ENCODE measurements at places on chromosomes 3 and 15.

DNA sequence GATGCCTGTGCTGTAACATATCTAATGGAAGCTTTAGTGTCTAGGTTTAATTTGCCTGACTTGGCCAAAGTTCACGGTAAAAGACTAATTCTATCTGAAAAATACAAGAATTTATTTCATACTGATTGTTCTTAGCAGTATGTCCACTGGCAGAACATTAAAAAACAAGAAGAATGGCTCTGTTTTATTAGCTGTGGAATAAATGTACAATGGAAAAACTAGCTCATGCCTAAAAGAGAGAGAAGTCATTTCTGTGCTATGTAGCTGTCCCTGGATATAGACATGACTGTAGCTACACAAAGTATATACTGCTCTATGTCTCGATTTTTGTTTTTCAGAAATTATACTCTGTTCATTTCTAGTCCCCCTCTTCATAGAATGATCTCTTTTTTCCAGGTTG, 13.9 kb upstream of the VGLL3 start:
- no peak overlapping the region for H3K27ac ChIP-seq
- H3K4me1 ChIP-seq, result no peaks in the 10 kb centered on the region
- H3K27me3 ChIP-seq, result no peaks in the 10 kb centered on the region
- DNase-seq, result no peak
- no peaks in the 10 kb centered on the region for H3K36me3 ChIP-seq
- no peak overlapping the region for H3K4me3 ChIP-seq

DNA sequence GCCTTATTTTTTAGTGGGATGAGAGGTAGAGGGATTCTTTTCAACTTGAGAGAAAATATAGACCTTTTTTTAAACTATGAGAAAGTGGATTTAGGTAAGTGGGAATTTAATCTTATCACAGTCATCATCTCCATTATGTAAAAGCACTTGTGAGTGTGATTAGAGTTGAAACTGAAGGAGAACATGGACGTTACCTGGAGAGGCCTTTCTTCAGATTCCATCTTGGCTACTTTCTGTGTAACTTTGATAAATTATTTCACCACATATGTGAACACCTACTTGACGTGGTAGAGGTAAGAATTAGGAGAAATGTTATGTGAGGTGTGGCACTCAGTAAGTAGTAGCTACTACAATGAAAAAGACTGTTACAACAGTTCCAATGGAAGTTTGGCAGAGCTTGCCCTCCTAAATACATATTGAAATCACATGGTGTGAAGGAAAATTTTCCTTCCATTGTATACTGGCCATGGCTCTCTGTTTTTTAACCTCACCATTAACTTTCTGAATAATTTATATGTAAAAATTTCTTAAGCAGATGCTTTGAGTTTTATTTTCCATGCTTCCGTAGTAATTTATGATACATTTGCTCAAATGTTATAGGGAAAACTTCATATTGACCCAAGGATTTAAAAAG, 193.3 kb downstream of the FNDC3B start:
- no peak overlapping the region for H3K27ac ChIP-seq
- H3K27me3 ChIP-seq, result no peaks in the 10 kb centered on the region
- peaks cover 20% of the 10 kb centered on the region for H3K36me3 ChIP-seq

DNA sequence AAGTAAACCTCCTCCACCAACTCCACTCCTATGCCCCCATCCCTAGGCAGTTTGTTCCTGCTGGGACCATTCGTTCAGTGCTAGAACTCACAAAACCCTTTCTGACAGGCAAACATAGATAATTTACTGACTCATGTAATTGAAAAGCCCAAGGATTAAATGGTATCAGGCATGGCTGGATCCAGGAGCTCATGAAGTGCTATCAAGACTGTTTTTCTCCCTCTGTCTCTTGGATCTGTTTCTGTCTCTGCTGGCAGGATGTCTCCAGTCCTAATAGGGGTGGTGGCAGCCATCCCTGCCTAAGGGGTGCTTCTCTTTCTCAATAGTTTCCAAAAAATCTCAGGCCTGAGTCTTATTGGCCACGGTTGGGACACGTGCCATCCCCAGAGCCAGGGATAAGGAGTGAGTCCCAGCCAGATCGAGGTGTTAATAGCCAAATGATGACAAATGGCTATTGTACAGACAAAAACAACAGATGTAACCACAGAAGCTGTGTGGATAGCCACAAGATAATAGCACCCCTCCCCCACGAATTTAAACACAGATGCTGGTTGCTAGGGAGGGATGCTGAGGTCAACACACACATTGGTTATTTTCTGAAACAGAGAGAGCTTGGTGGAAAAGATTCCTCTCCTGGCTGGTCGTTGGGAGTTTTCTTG, 168.6 kb downstream of the SHQ1 start:
- no peaks in the 10 kb centered on the region for H3K36me3 ChIP-seq
- H3K27ac ChIP-seq, result no peak overlapping the region
- H3K4me3 ChIP-seq, result no peak overlapping the region
- DNase-seq, result no peak

DNA sequence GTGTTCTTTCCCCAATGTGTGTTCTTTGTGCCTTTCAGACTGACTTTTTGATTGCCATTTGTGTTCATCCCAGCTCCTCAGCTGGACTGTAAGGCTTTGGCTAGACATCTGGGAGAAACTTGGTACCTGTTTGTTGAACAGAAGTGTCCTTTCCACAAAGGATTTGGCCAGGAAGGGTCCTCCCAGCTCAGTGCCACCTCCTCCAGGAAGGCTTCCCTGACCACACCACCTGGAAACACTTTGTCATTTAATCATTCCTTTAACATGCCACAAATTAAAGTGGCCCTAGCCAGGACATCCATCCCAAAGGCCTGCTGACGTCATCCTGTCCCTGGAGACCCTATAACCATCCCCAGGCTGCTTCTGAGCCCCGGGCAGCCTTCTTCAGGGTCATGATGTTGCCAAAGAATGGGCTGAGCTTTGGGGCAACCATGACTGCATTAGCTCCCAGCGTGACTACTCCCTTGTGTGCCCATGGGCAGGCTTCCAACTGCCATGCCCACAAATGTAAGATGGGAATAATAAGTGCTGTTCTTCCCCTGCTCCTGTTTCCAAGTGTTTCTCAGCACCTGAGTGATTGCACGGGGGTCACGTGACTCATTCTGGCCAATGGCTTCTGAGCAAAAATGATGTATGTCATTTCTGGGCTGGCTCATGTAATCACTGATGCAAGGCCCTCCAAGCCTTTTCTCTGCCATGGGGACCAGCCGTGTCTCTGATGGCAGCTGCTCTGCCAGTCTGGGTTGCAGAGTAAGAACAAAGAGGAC, 112.5 kb upstream of the SMAD3 start:
- H3K36me3 ChIP-seq, result no peaks in the 10 kb centered on the region
- no peak for DNase-seq
- H3K4me3 ChIP-seq, result no peak overlapping the region
- H3K27me3 ChIP-seq, result peaks cover 3% of the 10 kb centered on the region
- H3K4me1 ChIP-seq, result peaks cover 5% of the 10 kb centered on the region

- H3K27ac ChIP-seq, result no peak overlapping the region
- no peaks in the 10 kb centered on the region for H3K4me1 ChIP-seq
- peaks cover 5% of the 10 kb centered on the region for H3K36me3 ChIP-seq
- H3K27me3 ChIP-seq, result no peaks in the 10 kb centered on the region
- no peak for DNase-seq
Observed at GRCh38 chr3:172280406-172281051, 167.7 kb downstream of the GHSR start.

- H3K4me3 ChIP-seq, result no peak overlapping the region
- H3K4me1 ChIP-seq, result no peaks in the 10 kb centered on the region
- no peak overlapping the region for H3K27ac ChIP-seq
- H3K27me3 ChIP-seq, result no peaks in the 10 kb centered on the region
- no peak for DNase-seq
- H3K36me3 ChIP-seq, result no peaks in the 10 kb centered on the region
Observed at GRCh38 chr3:1942781-1943180, 155.9 kb upstream of the CNTN4 start.
